ENCODE measurements at places on chromosomes 6 and 20.

- DNase-seq = no peak
These were observed 47.4 kb downstream of the BMP5 start for GRCh38 chr6:55827818-55828522.

- DNase-seq = no peak
These were observed 3.8 kb downstream of the SLC2A4RG start for GRCh38 chr20:63743210-63743970.

DNA sequence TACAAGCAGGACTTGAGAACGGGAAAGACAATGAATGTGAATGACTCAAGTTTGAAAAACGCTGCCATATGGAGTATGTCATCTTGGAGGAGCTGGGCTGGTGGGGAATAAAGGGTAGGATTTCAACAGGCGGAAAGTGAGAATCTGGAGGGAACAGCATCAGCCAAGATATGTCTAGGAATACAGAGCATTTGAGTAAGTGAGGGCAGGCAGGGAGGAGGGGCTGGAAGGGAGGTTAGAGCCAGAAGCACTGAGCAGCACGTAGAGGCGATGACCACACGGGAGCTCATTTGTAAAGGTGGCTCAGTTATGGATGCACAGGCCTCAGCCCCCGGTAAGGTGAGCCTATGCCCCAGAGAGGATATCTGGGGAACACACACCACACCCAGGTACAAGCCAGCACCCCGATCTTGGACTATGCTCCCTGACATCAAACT, 115.1 kb downstream of the ZMYND8 start:
- no peak for DNase-seq

DNA sequence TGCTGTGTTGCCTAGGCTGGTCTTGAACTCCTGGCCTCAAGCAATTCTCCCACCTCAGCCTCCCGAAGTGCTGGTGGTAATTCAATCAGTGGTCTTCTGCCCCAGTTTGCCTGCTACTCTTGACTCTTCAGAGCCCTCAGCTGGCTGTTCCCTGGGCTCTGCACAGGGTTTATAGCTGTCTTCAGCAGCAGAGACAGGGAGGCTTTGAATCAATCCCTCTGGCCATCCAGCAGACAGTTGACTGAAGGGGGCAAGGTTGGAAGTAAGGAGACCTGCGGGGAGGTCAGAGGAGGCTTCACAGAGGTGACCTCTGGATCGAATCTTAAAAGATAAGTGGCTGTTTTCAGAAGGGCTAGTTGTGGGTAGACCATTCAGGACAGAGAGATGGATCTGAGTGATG, 26.0 kb upstream of the KIF3B start:
- no peak for DNase-seq
